CD4-positive, alpha-beta T cell treated with Interleukin-10 for 1 hour (primary cell): ENCODE measurements at places on chromosomes 5 and 9.

GRCh38 chr9:98225015-98225442, 30.4 kb downstream of the TBC1D2 start:
- no peak for DNase-seq

DNA sequence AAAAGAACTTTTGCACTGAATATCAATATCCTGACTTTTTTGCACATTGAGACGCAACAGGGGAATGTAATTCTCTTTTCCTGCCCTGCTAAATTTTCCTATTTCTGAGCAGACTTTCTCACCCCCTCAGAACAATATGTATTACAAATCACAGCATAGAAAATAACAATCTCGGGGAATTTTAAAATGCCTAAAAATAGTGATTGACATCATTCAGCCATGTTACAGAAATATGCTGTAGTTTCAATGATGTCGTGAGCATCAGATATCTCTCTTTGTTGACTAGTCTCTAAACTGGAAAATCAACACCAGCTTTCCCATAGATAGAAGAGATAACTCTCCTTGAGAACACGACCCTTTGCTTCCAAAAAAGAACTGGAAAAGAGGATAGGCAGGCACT, 166.7 kb downstream of the ZDHHC21 start:
- no peak for DNase-seq

DNA sequence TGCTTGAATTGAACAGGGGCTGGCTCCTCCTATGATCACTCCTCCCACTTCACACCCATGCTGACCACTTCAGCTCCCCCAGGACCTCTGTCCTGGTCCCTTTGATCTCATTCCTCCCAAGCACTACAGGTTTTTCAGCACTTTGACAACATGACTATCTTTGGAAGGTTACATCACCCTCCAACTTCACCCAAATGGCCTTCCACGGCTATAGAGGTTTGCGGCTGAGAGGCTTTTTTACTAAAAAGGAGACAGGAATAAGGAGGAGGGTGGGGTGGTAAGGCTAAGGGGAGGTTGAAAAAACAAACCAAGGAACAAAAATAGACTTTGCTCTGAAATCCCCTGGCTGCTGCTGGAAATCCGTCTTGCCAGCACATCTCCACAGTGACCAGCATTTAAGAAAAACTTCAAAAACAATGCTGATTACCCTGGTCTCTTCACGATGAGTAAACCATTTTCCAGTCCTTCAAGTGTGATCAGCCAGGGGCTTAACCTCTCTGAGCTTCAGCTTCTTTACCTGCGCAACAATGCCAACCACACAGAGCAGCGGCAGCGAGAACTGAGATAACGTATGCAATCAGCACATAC, 102.7 kb downstream of the DPYSL3 start:
- no peak for DNase-seq

DNA sequence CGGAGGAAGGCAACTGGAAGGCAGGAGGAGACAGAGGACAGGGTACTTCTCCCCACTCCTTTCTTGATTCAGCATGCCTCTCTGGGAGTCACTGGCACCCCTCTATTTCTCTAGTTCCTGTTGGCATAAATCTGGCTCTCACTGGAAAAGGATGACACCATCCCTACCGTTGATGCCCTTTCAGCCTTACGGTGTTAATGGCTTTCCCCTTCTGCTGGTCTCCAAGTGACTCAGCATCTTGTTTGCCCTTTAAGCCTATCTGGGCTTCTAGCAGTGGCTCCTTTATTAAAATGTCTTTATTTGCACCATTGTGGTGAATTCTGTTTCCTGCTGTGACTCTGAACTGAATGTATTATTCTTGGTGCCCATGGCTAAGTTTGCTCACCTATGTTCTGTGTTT, 227.3 kb upstream of the GLRA1 start:
- DNase-seq: no peak

- DNase-seq: no peak
Measured at GRCh38 chr9:107086460-107086859, 196.6 kb upstream of the RAD23B start.

DNA sequence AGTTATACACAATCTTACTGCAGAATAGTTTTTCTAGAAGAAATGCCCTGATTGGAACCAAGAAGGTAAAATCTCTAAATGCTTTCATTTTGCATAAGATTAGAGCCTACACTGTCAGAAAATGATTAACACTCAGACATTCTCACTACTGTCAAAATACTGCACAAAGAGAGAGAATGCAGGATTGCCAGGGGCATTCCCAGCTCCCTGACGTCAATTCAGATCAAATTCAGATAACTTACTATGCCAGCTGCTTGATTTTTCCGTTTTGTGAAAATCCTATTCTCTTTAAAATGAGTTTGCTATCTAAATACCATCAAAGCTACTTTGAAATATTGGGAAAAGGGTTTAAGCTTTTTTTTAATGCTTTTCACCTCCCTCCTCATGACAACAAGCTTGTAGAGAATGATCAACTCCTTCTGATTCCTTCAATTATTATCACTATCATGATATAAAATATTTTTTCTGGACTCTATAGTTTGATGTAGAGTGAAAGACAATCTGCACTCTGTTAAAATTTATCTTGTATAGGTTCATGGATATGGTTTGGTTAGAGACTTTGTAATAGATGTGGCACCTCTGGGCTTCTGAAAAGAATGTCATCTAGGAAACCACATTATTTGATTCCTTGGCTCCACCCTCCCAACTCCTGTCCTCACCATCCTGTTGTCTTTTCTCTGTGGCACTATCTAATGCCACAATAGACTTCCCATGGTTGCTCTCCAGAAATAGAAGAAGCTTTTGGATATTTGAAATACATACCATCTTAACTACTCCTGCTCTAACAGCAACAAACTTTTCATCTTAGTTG, 407.7 kb downstream of the PDE4D start:
- no peak for DNase-seq

GRCh38 chr9:110532908-110533665, 46.5 kb downstream of the SVEP1 start:
- no peak for DNase-seq

- DNase-seq: no peak
Measured at GRCh38 chr5:52690236-52690768, 97.4 kb upstream of the ITGA1 start.

DNA sequence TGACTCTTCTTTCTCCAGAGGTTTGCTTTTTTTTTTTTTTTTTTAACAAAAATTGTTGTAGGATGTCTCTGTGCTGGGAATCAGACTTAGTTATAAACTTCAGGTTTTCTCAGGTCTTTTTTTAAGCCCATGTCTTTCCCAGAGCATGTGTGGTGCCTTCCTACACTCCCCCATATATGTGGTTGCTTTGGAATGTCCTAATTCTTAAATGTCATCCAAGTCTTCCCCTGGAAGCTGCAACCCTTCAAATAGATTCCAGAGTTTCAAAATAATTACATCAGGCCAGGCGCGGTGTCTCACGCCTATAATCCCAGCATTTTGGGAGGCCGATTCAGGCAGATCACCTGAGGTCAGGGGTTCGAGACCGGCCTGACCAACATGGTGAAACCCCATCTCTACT, 73.2 kb upstream of the FAM120A start:
- DNase-seq: no peak

- DNase-seq: no peak
Measured at GRCh38 chr5:146758938-146759337, 119.6 kb downstream of the PPP2R2B start.

DNA sequence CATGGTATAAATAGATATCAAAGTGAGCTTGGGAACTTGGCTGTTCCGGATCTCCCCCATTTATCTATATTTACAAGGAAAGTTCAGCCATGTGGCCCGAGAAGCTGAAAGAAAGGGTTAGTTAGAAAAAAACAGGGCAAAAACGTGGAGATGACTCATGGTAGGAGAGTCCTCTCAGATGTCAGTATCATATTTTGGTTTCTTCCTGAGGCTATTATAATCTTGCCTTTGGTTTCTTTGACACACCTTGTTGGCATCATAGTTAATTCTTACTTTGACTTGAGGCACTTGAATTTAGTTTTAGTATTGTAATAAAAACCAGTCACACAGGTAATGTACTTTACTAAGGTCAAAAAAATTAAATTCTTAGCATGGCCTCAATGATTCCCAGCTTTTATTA, 59.9 kb downstream of the GABRA6 start:
- DNase-seq: no peak

DNA sequence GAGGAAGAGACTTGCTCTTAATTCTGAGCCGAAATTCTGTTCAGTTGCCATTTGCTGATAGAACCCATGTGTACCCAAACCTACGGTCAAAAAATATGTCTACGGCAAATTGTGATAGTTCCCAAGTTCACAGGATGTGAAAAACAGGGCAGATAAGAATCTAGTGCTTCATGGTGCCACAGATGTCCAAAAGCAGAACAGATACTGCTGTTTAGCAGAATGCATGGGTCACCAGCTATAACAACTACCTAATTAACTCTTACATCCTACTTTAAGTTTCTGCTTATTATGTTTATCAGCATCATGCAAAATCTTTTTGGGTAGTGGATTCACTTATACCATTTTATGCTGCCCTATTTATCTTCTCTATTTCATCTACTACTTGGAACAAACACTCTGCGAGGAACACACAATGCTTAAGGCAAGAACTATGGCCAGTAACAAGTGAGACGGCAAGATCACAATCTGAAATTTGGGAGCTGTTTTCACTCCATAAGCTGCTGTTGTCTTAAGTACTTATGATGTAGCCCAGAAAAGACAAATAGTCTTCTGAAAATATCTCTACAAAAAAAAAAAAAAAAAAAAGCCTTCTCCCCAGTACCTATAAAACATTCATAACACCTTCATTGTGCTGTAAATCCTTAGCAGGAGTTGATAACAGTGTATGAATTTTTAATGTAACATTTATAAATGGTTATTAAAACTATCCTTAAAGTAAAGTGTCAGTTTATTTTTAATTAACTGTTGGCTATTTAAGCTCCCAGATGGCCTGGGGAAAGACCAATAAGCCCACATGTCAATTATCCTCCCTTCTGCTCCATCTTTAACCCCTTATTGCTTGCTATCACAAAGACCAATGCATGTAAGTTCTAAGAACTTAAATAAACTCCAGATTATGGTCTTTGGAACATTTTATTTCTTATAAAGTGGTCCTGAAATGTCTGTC, 232.3 kb downstream of the TLR4 start:
- no peak for DNase-seq

DNA sequence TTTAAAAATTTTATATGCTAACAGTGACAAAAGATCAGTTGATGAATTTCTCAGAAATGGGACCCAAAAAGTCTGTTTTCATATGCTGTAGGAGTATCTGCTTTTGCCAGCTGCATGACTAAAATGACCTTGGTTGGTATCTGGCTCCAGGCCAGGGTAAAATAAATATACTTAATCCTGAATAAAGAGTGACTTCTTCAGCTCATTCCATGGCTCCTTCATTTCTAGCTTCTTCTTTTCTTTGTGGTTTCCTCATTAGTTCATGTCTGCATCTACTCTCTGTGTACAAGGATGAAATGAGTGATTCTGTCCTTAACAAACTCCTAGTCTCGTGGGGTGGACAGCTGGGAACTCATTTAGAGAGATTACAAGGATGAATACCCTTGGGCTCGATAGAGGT, 36.0 kb downstream of the RCL1 start:
- no peak for DNase-seq

- no peak for DNase-seq
Measured at GRCh38 chr5:78116167-78116566, 178.3 kb downstream of the AP3B1 start.

GRCh38 chr5:135157421-135158313, 123.6 kb upstream of the PITX1 start:
- no peak for DNase-seq

DNA sequence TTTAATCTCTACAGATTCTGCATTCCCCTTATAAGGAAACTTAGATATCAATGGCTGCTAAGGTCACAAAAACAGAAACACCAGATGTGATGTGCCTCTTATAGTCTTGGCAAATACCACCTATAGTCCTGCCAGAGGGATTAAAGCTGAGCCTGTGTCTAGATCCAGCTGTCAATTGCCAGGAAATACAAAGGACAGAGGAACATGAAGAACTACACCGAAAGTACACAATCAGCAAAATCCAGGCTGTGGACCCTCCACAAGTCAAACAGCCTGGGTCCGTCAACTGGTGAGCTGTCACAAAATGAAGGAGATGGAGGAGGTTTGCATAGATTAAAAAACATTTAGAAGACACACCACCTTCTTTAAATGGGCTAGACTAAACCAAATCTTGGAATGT, 85.4 kb downstream of the KLF4 start:
- DNase-seq: no peak

- peak; percentile 82 for DNase-seq
Measured at GRCh38 chr9:37415011-37415719, 7.3 kb upstream of the GRHPR start.

DNA sequence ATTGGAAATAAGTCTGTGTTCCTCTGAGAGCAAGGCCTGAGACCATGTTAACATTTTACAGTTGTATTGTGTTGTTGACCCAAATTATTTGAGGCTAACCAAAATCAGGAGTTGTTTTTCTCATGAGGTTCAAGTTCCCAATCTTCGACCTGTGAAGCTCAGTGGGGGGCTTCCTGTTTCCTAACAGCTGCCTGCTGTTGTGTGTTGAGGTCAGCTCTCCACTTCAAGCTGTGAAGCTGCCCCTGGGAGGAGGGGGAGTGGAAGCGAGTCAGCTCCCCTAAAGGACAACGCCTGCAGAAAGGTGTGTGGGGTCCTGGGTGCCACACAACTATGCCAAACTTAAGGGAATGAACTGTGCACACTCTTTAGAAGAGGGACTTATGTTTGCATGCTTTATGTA, 295.5 kb downstream of the IRX1 start:
- DNase-seq: no peak

GRCh38 chr5:129020683-129021082, 55.4 kb downstream of the SLC27A6 start:
- DNase-seq: no peak

GRCh38 chr9:4424038-4424437, 66.2 kb upstream of the SLC1A1 start:
- no peak for DNase-seq

DNA sequence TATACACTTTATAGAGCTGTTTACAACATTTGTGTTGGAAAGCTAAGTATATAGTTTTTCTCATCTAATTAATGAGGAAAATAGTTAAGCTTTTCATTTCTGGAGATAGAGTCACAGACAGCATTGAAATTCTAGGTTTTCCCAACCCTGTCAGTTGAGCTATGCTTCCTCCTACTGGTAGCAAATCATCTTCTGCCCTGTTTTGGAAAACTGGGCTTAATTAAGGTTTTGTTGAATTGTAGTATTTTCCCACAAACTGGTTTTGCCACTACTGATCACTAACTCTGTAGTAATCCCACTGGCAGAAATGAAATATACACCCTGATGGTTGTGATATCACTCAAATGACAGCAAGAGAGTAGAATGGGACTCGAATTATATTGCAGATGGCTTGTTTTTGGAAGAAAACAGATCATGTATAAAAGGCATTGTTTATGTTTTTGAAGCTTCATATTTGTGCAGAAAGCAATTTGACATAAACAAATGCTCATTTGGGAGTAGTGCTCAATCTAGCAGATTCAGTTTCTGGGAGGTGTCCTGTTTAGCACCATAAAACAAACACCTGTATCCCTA, 46.6 kb downstream of the CD180 start:
- DNase-seq: no peak

DNA sequence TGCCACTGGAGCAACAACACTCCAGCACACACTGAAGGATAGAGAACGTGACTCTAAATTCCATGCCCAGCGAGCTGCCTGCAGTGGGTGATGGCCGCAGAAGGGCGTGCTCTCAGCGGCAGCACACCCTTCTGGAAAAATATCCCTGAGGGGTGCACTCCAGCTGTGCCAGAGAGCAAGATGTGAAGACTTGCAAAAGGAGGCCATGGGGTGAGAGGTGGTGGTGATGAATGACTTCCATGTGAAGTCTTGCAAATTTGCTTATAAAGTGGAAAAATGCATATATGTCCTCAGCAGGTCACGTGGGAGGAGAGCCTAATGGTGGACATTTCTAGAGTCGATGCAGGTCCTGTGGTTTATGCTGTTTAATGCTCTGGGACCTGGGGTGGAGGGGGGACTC, 39.8 kb upstream of the COL5A1 start:
- no peak for DNase-seq
